ENCODE measurements at places on chromosomes 7 and 10.
A peak's percentile ranks its signal among the peaks of the same experiment; 100 is the strongest.

GRCh38 chr7:139916717-139917395 is 87.8 kb downstream of the TBXAS1 start:
- peak; percentile 14 for DNase-seq

DNA sequence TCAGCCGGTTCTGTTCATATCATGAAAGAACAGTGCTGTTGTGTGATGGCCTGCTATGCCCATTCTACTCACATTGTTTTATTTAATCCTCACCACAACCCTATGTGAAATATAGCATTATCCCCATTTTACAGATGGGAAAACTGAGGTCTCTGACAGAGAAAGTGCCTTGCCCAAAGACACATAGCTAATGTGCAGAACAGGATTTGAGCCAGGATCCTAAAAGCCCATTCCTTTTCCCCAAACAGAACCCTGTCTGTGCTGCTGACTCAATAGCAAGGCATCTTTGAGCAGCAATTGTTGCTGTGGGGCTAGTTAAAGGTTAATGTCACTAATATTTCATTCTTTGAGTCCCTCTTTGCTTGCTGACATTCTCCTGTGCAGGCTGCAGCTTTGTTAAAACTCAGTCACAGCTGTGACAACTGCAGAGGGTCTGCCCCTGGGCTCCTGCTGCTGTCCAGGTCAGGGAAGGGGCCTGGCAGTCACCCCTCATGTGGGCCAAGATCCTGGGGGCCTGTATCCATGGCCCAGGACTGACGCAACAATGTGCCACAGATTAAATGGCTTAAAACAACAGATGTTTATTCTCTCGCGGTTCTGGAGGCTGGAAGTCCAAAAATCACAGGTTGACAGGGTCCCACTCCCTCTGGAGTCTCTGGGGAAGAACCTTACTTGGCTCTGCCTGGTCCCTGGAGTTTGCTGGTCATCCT is 40.4 kb downstream of the AFAP1L2 start:
- no peak for DNase-seq

- no peak for DNase-seq
These were observed 104.5 kb downstream of the TNS3 start for GRCh38 chr7:47477191-47478016.

DNA sequence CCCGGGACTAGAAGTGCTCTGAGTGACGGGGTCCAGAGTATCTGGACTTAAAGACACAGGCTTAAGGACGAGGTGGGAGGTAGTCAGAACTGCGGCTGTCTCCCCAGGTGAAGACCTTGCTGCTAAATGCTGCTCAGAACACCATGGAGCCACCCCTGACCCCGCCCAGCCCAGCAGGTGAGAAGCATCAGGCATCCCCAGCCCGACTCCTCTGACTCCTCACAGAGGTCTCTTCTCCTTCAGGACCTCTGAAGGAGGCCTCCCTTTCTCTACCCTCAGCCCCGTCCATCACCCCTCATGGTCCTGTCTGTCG is 5.8 kb downstream of the NFKB2 start:
- DNase-seq = no peak

DNA sequence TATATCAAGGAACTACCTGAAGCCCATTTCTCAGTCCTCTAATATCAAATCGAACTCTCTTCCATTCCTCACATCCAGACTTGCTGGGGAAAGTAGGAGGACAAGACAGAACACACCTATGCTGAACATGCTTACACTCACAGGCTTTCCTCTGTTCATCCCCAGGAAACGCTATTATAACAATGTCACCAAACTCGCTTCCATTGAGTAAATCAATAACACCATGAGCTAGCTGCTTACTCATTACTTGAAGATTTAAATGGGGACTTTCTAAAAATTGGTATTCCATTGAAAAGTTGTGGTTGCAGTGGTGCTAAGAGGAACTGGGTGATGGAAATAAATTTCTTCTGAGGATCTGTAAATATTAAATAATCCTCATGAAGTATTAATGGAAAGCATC is 88.8 kb downstream of the SLC25A13 start:
- no peak for DNase-seq

- no peak for DNase-seq
These were observed 77.6 kb upstream of the SFMBT2 start for GRCh38 chr10:7488418-7488829.

Data from stimulated activated CD4-positive, alpha-beta T cell treated with anti-CD3 and anti-CD28 coated beads, TNF-alpha, amount 100 ng/mL, for 4 hours (primary cell).